Brain (organoid and tissue), 16 donors: ENCODE measurements at places on chromosomes 6 and 20.

GRCh38 chr20:38441916-38442315 is 6.8 kb upstream of the SNHG17 start:
- no peak for DNase-seq

DNA sequence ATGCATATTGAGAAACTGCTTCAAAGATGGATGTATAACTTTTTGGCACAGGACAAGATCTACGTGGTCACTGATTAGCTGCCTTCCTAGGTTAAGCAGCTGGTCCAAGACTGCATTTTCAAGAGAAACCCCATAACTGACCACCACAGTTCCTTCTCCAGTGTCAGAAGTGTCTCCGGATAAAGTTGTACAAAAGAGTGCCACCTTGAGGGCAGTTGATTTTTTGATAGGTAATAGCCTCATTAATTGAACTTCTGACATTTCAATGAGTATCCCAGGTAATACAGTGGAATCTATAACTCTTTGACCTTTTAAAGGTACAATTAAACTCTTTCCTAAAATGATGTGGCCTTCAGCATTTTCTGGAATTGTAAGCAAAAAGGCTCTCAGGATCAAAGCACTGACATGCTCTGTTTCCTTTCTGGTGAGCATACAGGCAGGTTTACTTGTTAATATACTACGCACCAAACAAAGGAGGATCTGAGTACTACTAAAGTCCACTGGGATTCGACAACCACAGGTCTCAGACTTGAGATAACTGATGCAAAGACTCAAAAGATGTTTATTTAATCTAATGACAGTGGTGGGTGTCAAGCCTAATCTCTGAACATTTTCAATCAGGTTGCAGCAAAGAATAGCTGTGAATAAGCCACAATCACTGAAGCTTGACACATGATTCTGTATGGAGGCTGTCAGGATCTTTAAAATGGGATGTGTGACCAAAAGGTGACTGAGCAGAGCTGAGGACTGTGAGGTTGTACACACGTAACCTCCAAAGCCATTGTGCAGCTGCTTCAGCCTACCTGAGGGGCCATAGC is 21.2 kb downstream of the MKKS start:
- DNase-seq = no peak

- DNase-seq = no peak
Measured at GRCh38 chr20:52179331-52180179, 12.0 kb downstream of the ZFP64 start.

DNA sequence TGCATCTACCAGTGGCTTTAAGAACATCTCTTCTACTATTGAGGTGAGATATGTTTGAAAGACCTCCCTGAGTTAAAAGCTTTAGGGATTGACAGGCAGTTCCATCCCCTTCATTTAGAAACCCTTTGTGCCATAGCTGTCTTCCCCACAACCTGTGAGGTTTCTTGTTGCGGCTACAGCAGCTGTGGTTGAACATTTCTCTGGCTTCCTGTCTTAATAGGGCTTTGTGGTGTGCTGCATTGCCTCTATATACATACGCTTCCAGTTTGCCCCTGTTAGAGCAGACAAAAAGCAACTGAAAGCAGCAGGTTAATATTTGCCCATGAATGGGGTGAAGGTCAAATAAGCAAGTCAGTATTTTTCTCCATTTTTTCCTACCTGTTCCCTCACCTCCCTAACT is 210.2 kb downstream of the TMEM200A start:
- DNase-seq = no peak

- DNase-seq = no peak
Measured at GRCh38 chr6:162251257-162251656, 476.3 kb downstream of the PRKN start.

- peak; percentile 69 for DNase-seq
Measured at GRCh38 chr6:150395388-150396009, 26.7 kb downstream of the IYD start.

DNA sequence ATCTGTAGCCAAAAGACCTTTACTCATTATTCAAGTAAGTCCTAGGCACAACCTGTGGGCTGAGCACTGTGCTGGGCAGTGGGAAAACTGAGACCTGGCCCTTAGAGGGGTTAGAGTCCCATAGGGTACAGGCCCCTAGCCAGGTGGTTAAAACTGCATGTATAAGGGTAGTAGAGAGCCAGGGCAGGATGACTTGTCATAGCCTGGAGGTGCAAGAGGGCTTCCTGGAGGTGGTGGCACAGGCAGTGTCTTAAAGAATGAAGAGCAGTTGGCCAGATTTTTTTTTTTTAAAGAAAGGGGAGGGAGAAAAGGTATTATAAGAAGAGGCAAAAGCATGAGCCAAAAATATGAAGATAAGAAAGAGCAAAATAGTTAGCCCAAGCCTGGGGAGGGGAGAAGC is 176.6 kb upstream of the KCNK16 start:
- DNase-seq = no peak

DNA sequence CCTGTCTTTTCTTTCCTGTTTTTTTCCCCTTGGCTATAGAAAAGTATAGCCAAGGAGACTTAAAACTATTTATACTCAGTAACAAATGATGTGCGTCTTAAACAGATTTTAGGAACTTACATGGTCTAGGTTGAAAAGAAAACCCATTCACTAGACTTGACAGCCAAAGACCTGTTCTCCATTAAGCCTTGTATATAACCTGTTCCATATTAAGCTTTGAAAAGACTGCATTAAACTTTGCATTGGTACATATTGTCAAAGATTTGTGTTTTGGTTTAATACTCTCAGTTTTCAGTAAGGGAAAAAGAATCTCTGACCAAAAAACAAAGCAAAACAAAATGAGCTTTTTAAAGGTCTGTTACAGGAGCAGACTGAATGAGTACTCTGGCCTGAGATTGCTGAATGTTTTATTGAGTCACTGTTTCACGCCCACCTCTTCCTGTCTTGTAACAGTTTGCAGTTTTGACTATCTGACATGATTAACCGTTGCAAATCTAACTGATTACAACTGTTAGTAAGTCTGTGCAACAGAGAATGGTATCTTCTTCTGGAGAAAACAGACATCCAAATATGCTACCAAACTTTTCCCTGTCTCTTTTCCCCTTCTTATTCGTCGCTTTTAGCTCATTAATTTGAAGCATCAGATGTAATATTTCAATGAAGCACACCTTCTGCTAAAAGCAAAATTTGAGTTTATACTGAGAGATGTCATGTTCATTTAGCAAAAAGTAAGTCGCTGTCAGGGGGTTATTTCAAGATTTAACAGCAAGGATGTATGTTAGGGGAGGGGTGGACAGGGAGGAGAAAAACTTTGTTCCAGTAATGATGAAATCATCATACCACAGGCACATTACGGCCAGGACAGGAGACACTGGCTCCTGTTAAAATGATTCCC is 59.1 kb upstream of the SUPT3H start:
- no peak for DNase-seq

DNA sequence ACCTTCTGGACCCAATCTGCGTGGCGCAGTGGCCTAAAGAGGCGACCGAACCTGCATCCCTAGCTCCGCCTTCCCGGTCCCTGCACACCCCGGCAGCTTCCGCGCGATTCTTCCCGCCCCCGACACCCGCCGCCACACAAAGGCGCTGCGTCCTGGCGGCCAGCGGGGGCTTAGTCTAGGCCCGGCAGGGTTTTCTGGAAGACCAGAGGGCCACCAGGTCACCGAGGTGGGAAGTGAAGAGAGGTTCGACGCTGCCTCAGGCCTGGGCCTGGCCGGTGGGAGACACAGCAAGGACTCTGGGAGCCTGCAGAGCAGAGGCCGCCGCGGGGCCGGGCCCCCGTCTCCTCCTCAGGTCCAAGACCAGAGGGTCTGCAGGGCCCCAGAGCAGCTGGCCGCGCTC is 154.9 kb downstream of the OR2B2 start:
- no peak for DNase-seq

GRCh38 chr20:32526125-32526524 is 59.0 kb downstream of the NOL4L start:
- DNase-seq = no peak

DNA sequence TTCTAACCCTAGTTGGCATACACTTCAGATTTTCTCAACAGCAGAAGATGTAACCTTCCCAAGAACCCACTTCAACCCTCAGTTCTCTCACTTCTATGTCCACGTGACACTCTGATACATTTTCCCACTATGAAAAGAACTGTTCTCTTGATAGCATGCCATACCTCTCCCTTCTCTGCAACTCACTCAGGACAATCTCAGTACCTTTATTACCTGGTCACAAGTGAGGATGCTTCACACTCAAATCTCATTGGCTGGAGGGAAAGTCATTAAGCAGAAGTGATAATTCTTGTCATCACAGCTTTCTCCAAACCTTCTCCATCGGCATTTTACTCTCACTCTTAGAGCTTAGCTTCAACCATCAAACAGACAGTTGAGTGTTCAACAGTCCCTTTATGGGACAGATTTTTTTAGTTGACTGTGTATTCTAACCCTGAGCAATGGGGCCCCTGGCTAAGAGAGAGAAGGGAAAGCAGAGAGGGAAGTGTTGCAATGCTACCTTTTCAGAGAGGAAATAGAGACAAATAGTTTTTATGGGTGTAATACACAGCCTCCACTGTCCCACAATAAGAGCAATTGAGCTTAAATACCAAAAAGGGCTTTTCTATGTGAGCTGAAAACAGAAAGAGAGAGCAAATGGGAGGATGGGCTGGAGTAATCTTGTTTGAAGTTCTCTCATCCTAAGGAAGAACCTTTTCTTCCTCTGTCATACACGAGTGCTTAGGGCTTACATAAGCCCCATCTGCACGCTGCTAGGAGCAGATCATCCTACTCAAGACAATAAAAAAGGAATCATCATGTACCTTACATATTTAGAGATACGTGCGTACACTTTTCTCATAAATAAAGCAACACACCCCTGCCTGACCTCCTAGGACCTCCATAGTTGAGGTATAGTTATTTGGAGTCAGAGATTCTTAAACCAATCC is 16.0 kb downstream of the HLA-DPA1 start:
- DNase-seq = no peak

GRCh38 chr6:129635396-129636130 is 74.4 kb downstream of the ARHGAP18 start:
- no peak for DNase-seq

GRCh38 chr20:16351415-16351814 is 221.8 kb downstream of the KIF16B start:
- peak; percentile 50 for DNase-seq

GRCh38 chr6:158056804-158057203 is 75.1 kb downstream of the SYNJ2 start:
- DNase-seq = no peak

GRCh38 chr6:116011520-116011919 is 49.2 kb downstream of the FRK start:
- DNase-seq = no peak

DNA sequence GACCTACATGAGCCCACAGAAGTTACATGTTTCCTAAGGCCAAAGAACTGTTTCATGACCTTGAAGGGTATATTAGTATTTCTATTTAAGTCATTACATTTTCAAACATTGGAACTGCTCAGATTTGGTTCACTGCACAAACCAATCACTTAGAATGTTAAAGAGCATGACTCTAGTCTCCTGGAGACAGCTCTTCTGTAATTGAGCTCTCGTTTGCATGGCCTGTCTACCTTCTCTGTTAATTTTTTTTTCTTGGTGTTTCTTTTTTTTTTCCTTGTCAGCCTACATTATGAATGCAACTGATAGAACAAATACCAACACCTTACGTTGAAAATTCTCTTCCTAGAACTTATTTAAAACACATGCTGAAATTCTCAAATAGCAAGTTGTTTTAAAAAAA is 860.2 kb upstream of the MAP3K7 start:
- DNase-seq = no peak

DNA sequence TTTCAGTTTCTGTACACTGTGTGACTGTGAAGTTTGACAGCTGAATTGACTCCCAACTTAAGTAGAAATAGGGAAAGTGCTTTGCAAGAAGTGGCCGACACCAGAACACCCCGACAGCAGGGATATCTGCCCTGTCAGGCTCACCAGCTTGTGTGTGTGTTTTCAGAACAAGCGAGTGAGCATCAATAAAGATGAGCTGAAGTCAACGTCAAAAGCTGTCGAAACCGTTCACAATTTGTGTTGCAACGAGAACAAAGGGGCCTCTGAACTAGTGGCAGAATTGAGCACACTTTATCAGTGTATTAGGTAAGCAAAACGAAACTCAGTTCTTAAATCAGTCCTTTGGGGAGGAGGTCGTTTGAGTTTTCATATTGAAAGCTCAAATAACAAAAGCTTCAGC is 10.7 kb downstream of the NELFCD start:
- no peak for DNase-seq

DNA sequence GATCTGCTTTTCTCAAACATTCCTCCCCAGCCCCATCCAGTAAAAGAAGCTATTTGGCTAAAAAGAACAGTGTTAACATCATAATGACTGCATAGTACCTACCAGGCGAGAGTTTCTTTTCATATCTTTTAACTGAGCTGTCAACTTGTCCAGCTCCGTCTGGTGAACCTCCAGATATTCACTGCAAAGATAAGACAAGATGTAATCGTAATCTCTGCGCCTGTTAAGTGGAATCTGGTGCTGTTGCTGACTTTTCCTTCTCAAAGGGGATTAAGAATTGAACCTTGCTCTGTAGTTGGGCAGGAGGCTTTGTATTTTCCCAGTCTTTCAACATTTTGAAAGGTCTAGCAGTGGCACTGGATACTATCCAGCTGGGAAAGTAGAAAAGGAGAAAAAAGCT is 63.0 kb downstream of the RIPOR2 start:
- no peak for DNase-seq

DNA sequence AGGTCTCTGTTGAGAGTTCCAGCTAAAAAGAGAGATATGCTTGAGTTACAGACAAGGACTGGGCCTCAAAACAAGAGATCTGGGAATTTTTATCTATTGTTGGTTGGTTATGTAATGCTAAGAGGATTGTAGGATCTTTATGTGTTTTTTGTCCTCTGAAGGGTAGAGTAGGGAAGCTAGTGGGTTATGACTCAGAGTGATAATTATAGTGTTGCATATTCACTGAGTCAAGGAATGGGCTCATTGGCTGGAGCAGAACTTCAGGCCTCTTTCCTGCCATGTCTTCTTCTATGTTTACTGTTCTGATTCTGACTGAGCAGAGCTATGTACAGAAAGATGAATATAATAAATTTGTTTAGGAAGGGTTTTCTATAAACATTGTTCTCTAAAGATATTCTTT is 66.1 kb upstream of the NOX3 start:
- DNase-seq = no peak

GRCh38 chr6:157281570-157281969 is 41.7 kb downstream of the TMEM242 start:
- no peak for DNase-seq

DNA sequence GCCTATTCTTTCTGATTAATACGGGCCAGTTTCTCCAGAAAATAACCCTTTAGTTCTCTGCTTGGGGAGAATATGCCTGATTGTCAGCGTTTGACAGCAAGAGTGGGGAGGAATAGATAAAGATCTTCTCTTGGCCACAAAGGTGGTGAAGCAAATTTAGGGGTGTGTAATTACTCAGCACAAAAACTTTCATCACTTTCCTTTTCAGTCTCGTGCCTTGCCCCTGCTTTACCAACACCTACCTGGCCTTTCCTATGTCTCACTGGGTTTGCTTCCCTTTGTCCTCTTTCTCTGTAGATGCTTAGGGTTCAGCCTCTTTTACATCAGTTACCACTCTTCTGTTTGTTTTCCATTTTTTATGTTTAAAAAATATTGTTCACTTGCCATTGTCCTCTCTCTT is 99.2 kb downstream of the MCHR2 start:
- DNase-seq = no peak

- DNase-seq = no peak
Measured at GRCh38 chr6:142693441-142693840, 251.5 kb downstream of the HIVEP2 start.

- DNase-seq = no peak
Measured at GRCh38 chr6:140134224-140134623, 759.8 kb upstream of the CITED2 start.
